ENCODE measurements at places on chromosomes 13 and 19.

- no peak for DNase-seq
Measured at GRCh38 chr13:46874006-46874405, 22.8 kb downstream of the HTR2A start.

- no peak for DNase-seq
Measured at GRCh38 chr19:29429021-29429420, 96.8 kb upstream of the VSTM2B start.

DNA sequence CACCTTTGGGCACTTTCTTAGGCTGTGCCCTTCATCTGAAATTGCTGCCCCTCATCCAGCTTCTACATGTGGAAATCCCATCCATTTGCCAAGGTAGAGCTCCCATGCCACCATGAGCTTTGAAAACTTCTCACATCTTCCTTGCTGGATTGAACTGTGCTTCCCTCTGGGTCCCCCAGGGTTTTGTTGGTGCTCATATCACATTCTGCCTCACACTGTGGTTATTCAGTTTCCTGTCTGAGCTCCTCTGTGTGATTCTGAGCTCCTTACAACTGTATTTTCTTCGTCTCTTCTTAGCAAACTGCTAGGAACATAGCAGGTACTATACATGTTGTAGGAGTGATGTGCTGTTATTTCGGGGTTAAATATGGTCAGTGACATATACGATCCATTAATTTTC lies 74.9 kb upstream of the KL start:
- DNase-seq, result no peak

GRCh38 chr19:47240556-47240955 lies 9.6 kb upstream of the BBC3 start:
- no peak for DNase-seq

DNA sequence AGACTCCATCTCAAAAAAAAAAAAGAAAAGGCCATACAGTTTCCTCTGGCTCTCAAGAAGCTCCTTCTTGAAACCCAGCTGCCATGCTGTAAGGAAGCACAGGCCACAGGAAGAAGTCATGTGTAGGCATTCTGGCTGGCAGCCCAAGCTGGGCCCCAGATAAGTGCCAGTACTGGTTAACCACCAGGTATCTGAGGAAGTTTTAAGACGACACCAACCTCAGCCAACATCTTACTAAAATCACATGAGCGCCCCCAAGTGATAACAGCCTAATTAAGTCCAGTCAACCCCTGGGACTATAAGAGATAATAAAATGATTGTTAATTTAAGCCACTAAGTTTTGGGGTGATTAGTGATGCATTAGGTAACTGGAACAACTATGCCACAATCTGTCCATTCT lies 27.4 kb upstream of the AKT2 start:
- DNase-seq, result no peak

DNA sequence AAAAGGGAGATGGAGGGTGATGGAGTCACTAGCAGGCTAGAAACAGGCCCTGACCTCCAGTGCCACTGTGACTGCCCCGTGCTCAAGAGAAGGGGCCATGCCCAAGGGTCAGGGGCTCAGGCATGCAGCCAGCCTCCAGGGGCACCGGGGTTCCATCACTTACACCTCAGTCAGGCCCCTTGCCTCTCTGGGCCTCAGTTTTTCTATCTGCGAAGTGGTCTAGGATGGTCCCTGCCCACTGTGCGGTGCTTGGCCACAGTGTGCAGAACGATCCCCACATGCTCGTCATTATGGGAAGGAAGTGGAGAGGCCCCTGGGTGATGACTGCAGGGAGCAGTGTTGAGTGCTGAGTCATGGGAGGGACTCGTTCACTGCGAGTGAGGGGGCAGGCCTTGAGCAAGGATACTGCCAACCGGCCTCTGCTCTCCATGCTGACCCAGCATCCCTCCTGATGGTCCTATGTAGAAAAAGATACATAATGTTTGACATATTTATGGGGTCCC lies 23.1 kb downstream of the TMED1 start:
- DNase-seq, result peak; percentile 60

DNA sequence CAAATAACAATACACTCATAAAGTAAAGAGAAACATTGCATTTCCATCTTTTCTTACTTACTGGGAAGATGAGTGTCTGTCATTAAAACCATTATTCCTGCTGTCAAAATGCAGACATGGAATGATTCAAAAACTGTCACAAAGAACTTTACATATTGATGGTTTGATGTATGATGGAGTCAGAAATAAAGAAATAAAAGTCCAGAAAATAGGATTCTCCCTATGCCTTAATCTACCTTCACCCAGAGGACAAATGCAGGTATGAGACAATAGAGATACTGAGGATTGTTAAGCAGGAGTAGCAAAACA lies 656.1 kb downstream of the TBC1D4 start:
- no peak for DNase-seq

- no peak for DNase-seq
Measured at GRCh38 chr19:33775731-33776487, 20.8 kb upstream of the KCTD15 start.

DNA sequence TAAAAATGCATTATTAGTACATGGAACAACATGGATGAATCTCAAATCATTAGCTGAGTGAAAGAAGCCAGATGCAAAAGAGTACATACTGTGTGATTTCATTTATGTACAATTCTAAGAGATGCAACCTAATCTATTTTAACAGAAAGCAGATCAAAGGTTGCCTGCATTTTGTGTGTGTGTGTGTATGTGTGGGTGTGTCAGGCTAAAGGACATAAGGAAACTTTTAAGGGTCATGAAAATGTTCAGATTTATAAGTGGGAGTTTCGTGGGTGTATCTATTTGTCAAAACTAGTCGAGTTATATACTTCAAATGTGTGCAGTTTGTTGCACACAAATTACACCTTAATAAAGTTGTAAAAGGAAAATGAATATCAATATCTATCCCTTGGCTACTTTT lies 17.9 kb upstream of the NEK3 start:
- no peak for DNase-seq

GRCh38 chr13:73857106-73857505 lies 277.1 kb downstream of the KLF12 start:
- no peak for DNase-seq

- DNase-seq, result peak; percentile 42
Measured at GRCh38 chr13:105979131-105980011, 556.1 kb downstream of the EFNB2 start.

DNA sequence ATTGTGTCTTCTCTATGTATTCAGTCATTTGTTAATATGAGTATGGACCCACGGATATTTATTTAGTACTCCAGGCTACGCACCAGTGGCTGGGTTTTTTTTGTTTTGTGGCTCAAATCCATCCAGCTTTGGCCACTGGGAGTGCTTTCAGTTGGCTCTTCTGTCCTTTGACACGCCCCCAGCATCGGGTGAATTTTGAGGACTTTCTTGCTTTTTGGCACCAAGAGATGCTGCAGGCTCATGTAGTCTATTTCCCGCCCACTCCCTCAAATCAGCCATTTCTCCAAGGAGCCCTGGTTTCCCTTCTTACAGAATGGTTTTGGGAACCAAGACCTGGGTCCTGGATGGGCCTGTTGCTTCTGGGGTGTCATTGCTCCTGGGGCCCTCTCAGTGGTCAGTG lies 55.8 kb downstream of the SMARCA4 start:
- DNase-seq, result no peak

GRCh38 chr19:28322945-28323344 lies 890.0 kb downstream of the UQCRFS1 start:
- no peak for DNase-seq

GRCh38 chr19:8338835-8339234 lies 4.2 kb downstream of the KANK3 start:
- DNase-seq, result no peak

- DNase-seq, result no peak
Measured at GRCh38 chr13:93680329-93680728, 453.7 kb downstream of the GPC6 start.

- DNase-seq, result no peak
Measured at GRCh38 chr19:18108897-18109296, 11.3 kb downstream of the MAST3 start.

DNA sequence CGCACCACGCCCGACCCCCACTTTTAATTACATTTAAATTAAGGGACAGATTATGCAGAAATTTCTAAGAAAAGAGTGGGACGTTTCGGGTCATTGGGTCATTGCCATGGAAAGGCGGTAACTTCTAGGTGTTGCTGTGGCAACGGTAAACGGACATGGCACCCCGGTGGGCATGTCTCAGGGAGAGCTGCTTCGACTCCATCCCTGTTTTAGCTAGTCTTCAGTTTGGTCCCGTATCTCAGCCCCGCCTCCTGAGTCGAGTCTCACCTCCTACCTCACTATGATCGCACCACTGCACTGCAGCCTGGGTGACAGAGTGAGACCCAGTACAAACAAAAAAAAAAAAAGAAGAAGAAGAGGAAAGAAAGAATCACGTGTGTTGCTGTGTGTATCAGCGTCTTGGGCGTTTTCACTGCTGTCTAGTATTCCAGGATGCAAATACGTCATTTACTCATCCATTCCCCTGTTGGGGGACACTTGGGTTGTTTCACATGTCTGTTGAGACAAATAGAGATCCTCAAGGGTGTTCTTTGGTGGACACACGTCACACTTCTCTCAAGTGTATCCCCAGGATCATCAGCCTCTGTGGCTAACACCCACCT lies 41.7 kb downstream of the CELF5 start:
- DNase-seq, result no peak

GRCh38 chr13:55013051-55013450 lies 1984.4 kb downstream of the OLFM4 start:
- no peak for DNase-seq

GRCh38 chr19:16889366-16889882 lies 625 bp downstream of the F2RL3 start:
- no peak for DNase-seq

DNA sequence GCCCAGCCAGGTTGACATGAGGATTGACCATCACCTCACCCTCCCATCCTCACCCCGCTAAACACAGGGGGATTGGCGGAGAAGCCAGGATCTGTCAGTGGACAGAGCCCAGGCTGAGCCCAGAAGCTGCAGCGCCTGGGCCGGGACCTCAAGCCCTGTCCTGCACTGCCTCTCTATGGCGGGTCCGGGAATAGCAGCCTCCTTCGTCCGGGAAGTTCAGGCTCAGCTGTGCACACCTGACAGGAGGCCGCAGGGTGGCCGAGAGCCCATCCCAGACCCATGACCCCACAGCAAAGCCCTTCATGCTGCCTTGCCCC lies 67.8 kb downstream of the SPACA7 start:
- peak; percentile 13 for DNase-seq

DNA sequence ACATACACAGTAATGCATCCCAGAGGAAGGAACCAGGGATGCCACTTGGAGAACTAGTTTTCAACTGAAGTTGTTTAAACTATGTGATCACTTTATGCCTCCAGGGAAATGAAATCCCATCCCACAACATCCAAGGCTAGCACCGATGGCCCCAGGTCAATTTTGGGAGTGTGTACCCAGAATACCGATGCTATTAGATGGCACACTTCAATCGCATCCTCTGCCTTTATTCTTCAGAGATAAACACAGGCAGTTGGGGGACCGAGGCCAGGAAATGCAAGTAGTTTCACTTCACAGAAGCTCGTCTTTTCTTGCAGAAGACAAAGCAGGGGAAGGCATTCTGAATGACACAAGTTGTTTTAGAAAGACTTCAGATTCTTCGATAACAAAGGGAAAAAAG lies 13.8 kb downstream of the STK24 start:
- DNase-seq, result no peak

GRCh38 chr13:20499986-20500385 lies 25.7 kb downstream of the CRYL1 start:
- no peak for DNase-seq

DNA sequence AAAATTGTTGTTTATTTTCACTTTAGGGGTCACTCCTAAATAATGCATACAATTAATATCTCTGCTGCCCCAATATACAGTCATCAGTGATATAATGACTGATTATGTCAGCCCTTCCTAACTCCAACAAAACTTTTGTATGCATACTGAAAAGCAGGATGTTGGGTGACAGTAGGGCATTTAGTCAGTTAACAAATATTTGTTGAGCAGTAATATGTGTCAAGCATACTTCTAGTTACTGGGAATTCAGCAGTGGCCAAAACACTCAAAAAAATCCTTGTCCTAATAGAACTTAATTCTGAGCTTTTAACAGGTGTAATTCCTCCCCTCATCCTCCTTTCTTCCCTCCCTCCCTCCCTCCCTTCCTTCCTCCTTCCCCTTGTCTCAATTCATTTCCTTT lies 560.7 kb upstream of the KLHL1 start:
- DNase-seq, result no peak

DNA sequence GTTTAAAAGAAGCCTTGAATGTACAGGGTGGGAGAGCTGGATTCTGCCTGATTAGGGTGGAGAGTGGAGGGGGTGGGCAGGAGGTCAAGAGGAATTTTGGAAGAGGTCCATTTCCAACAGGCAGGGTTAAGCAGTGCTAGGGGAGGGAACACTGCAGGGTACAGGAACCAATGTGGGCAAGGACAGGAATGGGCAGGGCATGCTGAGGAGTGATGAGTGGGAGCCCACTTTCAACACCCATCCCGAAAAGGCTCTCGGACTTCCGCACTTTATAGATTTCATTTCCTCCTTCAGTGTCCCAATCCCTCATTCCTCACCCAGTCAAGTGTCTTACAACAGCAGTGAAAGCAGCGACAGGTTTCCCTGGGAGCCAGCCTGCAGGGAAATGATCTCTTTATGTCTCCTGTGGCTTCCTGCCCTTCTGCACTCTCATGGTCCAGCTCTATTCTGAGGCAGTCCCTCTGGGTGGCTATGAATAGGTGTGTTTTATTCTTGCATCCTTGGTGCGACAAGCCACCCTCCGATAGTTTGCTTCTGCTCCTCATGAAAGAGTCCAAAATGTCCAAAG lies 50.5 kb upstream of the ZNF507 start:
- DNase-seq, result no peak

- DNase-seq, result no peak
Measured at GRCh38 chr19:8456064-8456463, 11.3 kb downstream of the HNRNPM start.

GRCh38 chr19:8319807-8320520 lies 1.2 kb downstream of the NDUFA7 start:
- no peak for DNase-seq

- DNase-seq, result no peak
Measured at GRCh38 chr19:45331411-45331810, 8.7 kb upstream of the CKM start.

DNA sequence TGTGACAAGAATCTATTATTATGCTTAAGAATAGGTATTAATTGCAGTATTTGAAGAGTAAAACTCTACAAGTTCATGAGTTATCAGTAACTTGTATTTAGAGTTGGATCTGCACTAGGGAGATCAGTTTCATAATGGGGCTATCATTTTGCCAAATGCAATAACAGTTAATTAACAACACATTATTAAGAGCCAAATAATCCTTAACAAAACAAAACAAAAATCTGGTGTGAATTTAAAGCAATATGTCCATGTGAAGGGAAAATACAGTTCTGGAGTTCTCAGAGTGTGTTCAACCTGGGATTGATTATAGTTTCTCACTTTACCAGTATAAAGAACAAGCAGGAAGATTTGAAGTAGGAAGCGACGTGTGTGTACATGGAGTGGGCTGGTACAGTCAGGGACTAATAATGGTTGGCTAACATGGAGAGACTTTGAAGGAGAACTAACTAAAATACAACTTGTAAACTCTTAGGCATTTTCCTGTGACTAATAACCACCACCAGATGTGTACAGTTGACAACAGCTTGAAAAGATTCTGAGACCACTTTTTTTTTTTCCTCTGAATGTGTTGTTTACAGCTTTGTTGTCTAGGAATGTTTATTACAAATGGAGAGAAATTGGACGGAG lies 58.5 kb downstream of the POSTN start:
- DNase-seq, result no peak

Data from Caki2 (cell line).